ENCODE measurements at places on chromosomes 11 and 22.
A peak's percentile ranks its signal among the peaks of the same experiment; 100 is the strongest.

DNA sequence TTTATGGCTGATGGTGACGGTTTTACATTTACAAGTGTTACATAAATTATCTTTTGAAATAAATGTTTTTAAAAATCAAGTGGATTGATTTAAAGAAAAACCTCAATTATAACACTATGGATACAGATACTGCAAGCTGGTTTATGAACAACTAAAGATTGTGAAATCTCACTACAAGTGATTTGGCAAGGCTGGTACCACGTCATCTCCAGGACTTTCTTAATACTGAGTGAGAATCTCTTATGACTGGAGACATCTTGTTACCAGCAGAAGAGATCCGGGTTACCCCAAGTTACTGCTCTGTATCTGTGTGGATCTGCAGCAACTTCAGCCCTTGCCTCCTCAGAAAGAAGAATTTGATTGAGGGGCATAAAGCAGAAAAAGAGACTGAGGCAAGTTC, 452.9 kb downstream of the MN1 start:
- no peak for DNase-seq

DNA sequence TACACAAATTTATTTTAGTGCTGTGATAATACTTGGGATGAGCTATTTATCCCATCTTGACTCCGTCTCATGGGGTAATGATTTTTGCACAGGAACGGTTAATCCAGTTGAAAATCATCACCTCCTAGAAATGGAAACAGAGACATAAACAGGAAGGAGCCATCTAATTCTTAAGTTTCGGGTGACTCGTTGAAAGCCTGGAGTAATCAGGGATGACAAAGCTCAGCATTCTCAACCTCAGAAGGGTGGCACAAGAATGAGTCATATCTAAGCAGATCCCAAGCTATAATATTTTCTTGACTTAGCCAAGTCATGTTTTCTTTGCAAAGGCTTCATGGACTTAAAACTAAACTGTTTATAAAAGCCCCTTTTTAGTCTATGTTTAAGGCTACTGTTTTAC, 280.8 kb upstream of the CCDC90B start:
- DNase-seq, result peak; percentile 7

- DNase-seq, result no peak
These were observed 4.9 kb downstream of the PTDSS2 start for GRCh38 chr11:454801-455565.

- DNase-seq, result no peak
These were observed 56.1 kb downstream of the AASDHPPT start for GRCh38 chr11:106133529-106133928.

DNA sequence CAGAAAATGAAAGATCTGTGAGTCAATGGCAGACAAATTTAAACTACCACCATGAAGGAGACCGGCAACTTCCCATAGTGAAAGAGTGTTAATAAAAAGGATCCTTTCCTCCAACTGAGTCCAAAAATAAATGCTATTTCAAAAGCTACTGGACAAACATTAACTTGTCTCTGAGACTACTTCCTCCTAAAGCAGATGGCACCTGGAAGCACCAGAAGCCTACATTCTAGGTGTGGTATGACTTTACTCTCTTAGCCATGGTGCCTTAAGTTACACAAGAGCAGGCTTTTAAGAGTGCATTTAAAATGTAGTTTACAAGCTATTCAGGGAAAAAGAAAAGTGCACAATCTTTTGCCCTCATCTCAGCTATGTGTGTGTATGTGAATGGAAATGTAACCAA, 2.5 kb downstream of the ARHGAP32 start:
- DNase-seq, result no peak

- no peak for DNase-seq
These were observed 78.3 kb downstream of the MICAL2 start for GRCh38 chr11:12188548-12189317.

GRCh38 chr11:1036303-1036923, at the start of gene MUC6:
Gene MUC6, minus strand, starts transcription at chr11:1036718. Its CDS starts 63 bp downstream, at chr11:1036655.
- no peak for DNase-seq

- DNase-seq, result no peak
These were observed 1149.1 kb upstream of the RAG2 start for GRCh38 chr11:37747121-37747520.

- DNase-seq, result no peak
These were observed 13.0 kb downstream of the OR52K1 start for GRCh38 chr11:4495487-4495886.

GRCh38 chr22:31291481-31292235, 630 bp downstream of the PIK3IP1 start:
- no peak for DNase-seq

GRCh38 chr22:37186228-37186996, 1.6 kb downstream of the C1QTNF6 start:
- peak; percentile 81 for DNase-seq

DNA sequence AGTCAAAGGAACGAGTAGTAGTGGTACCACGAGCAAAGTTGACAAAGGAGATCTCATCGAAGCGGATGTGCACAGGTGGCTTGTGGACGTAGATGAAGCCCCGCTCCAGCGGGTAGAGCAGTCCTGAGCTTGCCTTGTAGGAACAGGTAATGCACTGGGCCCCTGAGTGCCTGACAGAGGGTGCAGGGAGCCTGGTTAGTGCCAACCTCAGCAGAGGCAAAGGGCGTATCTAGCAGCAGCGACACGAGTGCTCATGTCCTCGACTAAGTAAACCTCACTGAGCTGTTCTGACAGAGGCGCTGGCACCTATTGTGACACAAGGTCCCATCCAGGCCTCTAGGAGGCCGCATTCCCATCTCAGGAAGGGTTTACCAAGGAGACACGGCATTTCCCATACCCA, 4.0 kb downstream of the SSRP1 start:
- DNase-seq, result no peak

DNA sequence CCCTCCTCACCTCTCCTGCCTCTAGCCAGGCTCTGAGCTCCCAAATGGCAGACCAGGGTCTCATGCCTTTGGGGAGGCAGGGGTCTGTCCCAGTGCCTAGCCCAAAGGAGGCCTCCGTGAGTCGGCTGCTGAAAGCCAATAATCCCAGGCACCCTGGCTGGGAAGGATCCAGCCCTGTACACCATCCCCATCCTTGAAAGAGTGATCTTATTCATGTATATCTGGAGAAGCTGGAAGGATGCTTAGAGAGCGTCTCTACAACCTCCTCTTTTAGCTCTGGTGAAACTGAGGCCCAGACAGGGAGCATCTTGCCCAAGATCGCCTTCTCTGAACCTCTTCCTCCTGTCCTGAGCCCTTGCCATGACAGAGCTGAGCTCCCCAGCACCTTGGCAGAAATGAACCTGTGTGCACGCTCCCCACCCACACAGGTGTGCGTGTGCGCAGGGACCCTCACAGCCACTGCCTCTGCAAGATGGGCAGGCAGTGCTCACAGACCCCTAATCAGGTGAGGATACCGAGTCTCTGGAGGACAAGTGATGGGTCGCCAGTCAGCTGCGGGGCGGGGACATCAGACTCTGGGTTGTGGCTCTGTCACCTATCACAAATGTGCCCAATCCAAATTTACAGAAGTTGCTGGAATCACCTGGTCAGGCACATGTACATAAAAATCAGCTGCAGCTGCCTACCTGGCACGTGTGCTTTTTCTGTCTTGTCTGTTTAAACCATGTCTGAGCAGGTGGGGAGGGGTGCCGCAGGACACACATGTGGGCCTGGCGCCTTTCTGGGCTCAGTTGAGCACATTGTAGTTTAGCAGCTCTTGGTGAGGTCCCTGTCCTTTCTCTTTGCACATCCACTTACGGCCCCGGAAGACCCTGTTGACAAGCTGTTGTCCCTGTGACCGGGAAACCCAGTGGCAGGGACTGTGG, 49.3 kb upstream of the WNT7B start:
- DNase-seq, result no peak

GRCh38 chr11:33290319-33290718, 33.1 kb downstream of the HIPK3 start:
- no peak for DNase-seq

DNA sequence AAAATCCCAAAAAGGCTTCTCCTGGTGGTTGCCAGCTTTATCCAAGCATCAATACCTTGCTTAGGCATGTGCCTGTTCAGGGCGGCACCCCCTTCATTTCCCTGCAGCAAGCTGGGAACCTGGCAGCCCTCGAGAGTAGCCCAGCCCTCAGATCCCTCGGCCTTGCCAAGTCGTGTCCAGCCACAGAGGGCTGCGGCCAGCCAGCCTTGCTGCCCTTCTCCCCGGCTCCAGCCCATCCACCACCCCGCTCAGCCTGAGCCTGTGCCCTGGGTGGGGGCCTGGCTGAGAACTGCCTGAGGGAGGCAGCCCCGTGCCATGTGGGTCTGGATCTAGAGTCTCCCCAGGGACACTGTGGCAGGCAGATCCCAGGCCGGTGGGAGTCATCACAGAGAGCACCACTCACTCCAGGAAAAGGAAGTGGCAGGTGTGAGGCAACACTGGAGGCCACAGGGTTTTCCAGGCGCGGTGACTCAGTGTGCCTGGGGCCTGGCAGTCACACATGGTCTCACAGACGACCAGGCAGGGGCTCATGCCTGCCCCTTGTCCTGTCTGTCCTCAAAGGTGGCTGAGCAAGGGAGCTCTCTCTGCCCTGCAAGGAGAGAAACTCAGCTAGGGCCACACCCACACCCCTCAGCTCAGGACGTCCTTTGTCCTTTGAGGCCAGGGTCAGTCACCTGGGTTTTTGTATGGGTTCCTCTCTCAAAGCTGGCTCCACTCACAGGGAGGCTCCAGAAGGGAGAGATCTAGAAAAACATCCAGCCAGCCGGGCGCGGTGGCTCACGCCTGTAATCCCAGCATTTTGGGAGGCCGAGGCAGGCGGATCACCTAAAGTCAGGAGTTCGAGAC, 12.2 kb upstream of the CDC42BPG start:
- peak; percentile 97 for DNase-seq

- no peak for DNase-seq
These were observed 123.4 kb upstream of the OR9Q1 start for GRCh38 chr11:57900320-57900719.

- DNase-seq, result no peak
These were observed 45.9 kb downstream of the CKAP5 start for GRCh38 chr11:46800177-46800576.

- DNase-seq, result peak; percentile 68
These were observed 35.3 kb downstream of the BCR start for GRCh38 chr22:23215294-23216241.

- DNase-seq, result no peak
These were observed 10.5 kb upstream of the MS4A2 start for GRCh38 chr11:60077981-60078380.

DNA sequence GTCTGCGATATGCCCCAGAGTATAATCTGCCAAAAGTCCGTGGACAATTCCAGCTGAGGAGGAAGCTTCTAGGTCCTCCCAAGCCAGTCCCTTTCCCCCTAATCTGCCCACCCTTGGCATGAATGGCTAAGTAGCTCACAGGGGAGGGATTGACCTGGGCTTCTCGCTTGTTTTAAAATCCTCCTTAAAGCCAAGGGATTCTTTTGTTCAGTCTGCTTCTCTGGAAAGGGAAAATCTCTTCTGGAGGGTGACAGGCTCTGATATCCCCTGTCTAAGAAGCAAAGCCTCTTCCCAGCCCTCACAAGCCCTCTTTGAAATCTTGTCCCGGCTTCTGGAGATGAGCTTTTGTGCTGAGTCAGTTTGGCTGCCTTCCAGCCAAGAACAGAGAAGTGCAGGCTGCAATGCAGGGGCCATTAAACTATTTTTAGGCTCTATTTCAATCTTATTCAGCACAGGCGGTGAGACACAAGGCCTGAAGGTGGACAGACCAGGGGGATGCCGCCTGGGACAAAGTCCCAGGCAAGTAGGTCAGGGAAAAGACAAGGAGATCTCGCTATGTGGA, 23.9 kb downstream of the NEFH start:
- DNase-seq, result no peak

DNA sequence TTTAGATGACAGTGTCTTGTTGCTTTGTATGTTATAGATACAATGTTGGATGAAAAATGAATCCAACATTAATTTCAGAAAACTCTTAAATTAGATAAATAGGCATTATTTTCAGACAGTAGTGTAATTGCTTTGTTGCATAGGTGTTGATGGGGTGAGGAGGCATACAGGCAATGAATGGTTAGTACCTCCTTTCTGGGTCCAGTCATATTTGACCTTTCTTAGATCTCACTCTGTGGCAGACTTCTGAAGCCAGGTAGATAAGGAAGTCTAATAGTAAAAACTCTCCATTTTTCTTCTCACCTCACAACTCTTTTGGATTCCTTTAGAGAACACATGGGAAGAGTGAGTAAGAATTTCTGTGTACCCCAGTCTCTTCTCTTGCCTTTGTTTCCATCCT, 31.8 kb downstream of the BIRC2 start:
- DNase-seq, result no peak

- no peak for DNase-seq
These were observed 988.1 kb downstream of the NTM start for GRCh38 chr11:132358573-132358953.

DNA sequence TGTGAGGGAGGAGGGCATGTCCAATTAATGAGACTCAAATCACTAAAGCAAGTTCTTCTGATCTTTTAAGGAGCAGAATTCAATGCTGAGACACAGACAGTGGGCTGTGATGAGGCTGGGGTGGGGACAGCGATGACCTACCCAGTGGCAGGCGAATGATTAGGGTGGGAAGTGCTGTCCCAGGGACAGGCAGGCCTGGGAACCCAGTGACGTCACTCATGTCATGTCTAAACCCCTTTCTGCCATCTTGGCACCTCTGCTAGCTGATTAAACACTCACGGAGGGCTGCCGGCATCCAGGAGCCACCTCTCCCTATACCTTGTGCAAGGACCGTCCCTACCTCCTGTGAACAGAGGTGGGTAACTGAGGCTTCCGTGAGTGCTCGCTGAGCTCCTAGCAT, 1235.2 kb downstream of the TBC1D22A start:
- no peak for DNase-seq

- DNase-seq, result no peak
These were observed 690.1 kb downstream of the METTL15 start for GRCh38 chr11:28798286-28798685.

DNA sequence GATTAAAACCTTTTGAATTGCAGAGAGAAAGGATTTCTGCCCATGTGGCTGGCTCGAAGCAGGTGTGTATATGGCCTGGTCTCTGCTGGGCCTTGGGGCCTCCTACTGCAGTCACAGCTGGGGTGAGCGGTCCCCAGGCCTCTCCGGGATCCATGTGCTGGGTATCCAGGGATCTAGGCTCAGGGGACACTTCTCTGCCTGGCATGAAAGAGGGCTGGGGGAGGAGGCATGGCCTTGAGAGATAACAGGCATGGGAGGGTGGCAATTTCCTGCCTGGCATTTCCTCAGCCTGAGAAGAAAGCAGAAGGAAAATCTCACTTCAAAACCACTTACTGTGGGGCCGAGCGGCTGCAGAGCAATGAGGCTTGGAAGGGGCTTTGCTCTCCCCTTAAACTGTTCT, 20.3 kb upstream of the PARVG start:
- DNase-seq, result no peak

DNA sequence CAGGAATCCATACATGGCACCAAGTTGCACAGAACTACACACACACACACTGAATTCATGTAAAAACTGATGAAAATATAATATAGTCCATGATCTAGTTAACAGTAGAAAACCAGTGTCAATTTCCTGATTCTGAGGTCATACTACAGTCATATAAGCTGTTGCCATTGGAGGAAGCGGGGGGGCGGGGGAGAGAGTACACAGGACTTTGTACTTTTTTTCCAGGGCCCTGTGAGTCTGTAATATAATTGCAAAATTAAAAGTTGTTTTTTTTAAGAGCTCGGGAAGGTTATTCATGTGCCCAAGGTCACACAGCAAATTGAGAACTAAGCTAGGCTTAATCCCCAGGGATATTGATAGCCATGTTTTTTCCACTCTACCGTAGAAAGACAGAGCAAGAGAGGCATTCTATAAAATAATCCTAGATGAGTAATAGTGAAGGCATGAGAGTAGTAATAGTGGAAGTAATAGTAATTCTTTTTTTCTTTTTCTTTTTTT, 312.3 kb downstream of the MN1 start:
- DNase-seq, result peak; percentile 49
